Activated CD4-positive, CD25-positive, alpha-beta regulatory T cell treated with anti-CD3 and anti-CD28 coated beads, Interleukin-2, amount 50 U/mL, for 16 hours (primary cell): ENCODE measurements at places on chromosomes 5 and 9.

- DNase-seq, result no peak
These were observed 23.2 kb upstream of the ADAMTS16 start for GRCh38 chr5:5116956-5117355.

- DNase-seq, result no peak
These were observed 26.1 kb downstream of the NR5A1 start for GRCh38 chr9:124481115-124481514.

DNA sequence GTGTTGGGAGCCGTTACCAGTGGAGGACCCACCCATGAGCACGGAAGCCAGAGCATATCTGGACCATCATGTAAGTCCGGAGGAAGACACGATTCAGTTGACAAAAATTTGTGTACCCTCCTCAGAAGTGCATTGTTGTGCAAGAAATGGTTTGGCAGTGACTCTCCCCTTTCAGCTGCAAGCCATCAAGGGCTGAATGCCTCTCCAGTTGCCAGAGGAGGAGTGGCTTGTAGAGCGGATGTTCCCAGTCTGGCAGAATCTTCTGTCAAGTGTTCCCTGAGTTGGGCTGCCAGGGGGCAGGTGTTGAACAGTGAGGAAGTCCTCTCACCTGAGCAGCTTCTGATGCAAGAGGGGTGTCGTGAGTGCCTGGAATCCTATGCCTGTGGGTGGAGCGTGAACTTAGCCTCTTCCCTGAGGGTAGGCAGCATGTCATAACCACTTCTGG is 27.6 kb upstream of the CDKN2AIPNL start:
- no peak for DNase-seq

- DNase-seq, result no peak
These were observed 808.5 kb downstream of the CDH9 start for GRCh38 chr5:26229848-26230247.

DNA sequence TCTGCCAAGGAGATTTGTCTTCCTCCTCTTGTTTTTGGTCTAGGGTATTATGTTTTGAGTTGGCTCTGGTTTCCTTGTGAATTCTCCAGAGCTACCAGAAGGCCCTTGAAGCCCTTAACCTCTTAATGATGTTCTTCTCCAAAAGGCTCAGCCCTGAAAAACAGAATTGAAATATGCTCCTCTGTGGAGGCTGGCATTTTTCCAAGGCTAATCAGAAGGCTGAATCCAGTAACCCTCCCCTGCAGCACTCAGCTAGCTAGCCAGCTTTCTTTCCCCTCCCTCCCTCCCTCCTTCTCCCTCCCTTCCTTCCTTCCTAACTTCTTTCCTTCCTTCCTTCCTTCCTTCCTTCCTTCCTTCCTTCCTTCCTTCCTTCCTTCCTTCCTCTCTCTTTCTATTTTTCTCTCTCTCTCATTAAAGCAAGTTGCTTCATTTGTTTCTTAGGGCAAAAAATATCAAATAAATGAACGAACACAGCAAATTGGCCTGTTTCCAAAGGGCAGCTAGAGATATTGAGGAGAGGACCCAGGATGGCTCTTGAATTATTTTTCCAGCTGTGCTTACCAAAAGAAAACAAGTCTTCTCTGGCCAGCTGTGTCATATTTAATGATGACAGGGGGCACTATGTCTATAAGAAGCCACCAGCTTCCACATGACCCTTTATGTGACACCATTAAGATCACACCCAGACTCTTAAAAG is 38.7 kb downstream of the JAKMIP2 start:
- no peak for DNase-seq

- no peak for DNase-seq
These were observed 618.0 kb downstream of the BRINP1 start for GRCh38 chr9:118751077-118751847.
